ENCODE measurements at places on chromosomes 3 and 15.

- no peak for DNase-seq
These were observed 642.0 kb upstream of the KCNMB2 start for GRCh38 chr3:177894081-177894728.

DNA sequence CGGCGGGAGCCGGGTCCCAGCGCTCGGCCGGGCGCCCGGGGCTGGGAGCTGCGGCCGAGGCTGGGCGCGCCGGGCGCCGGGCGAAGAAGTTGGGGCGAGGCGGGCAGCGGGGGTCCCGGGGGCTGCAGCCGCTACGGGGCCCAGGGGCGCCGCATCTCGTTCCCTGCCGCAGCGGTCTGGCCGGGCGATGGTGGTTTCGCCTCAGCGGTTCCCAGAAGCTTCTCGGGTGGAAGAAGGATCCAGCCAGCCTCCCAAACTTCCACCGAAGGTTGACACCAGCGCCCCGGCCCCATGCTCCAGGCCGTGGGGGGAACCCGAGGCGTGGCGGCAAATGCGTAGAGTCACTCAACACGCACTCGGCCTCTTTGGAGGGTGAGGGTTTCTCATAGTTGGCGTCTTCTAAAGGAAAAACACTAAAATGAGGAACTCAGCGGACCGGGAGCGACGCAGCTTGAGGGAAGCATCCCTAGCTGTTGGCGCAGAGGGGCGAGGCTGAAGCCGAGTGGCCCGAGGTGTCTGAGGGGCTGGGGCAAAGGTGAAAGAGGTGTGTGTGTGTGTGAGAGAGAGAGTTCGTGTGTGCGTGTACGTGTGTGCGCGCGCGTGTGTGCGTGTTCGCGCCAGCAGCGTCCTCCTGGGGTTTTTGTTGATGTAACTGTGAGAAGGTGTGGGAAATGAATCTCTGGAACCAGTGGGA is 940 bp downstream of the BOC start:
- no peak for DNase-seq

GRCh38 chr3:14519406-14519805 is 20.7 kb downstream of the GRIP2 start:
- no peak for DNase-seq

GRCh38 chr15:88139936-88140335 is 116.6 kb downstream of the NTRK3 start:
- no peak for DNase-seq

DNA sequence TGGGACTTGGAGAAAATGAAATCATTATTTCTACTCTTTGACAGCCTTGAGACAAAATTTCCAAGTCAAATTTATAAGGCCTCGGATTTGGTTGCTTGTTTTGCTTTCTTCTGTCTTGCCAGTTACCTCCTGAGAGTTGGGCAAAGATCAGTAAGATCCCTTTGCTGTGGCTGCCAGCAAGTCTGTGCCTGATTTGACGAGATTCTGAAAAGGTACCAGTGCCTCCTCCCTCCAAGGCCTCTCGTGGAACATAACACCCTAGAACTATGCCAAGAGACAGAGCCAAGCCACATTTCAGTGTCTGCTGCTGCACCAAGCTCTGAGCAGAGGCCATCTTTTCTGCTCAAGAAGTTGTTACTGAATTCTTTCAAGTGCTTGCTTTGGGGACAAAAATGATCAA is 61.0 kb downstream of the GTPBP8 start:
- no peak for DNase-seq

DNA sequence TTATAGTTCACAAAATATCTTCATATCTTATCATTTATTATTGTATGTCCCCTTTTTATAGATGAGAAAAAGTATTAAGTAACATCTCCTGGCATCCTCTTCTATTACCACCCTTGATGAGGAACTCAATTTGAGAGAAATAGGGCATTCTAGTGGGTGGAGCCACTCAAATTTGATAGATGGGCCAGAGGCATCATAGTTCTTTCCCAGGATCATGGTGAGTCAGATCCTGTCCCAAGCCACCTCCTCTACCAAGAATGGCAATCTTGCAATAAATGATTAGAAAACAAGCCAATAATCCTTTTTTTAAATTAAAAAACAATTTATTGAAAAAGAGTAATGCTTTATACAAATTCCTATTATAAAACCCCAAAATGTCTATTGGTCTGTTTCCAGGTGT is 16.8 kb downstream of the CLDN1 start:
- no peak for DNase-seq

- DNase-seq = no peak
These were observed 46.1 kb downstream of the ZFAND6 start for GRCh38 chr15:80105595-80105994.

DNA sequence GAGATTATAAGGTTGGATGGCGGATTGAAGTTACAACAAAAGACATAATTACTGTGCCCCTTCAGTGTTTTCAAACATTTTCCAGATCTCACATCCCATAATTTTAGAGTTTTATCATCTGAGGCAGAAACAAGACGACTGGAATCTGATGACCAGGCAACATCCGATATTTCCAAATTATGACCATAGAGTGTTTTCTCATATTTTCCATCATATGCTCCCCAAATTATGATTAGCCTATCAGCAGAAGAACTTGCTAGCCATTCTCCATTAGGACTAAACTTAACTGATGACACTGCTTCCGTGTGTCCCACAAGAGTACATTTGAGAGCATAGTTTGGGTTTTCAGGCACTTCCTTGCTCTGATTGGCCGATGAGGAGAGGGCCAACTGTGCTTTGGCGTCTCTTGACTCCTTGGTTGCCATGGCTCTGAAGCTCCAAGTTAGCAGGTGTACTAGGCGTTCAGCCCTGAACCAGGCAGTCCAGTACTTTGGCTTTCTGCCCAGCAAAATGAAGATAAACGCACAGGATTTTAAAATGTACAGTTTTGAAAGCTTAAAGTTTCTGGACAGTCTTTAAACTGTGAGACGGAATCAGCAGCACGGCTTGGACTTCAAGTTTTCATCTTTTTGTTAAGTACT is 638 bp downstream of the WDR5B start:
- DNase-seq = peak; percentile 24

GRCh38 chr3:169432708-169433432 is 230.6 kb downstream of the MECOM start:
- no peak for DNase-seq

- DNase-seq = no peak
These were observed 30.0 kb downstream of the ST6GAL1 start for GRCh38 chr3:186960347-186960746.

- no peak for DNase-seq
These were observed 59.2 kb downstream of the KLHL6 start for GRCh38 chr3:183496311-183496710.

GRCh38 chr3:194294199-194294894 is 56.8 kb downstream of the CPN2 start:
- DNase-seq = no peak

DNA sequence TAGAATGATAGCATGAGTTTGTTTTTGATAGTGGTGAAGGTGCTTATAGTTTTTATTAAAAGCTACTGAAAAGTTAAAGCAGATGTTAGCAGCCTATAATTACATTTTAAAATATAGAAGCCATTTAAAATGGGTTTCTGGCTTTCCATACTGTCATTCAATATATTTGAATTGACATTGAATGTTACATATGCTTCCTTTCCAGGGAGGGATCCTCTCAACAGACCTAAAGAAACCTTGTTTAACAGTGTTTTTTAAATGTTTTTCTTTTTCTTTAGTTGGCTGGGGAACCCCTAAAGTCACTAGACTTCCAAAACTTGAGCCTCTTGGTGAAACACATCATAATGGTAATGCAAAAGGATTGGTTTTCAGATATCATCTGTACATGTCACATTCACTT is 12.2 kb downstream of the DHFR2 start:
- DNase-seq = no peak

- no peak for DNase-seq
These were observed 26.9 kb downstream of the PDIA5 start for GRCh38 chr3:123093696-123094095.

DNA sequence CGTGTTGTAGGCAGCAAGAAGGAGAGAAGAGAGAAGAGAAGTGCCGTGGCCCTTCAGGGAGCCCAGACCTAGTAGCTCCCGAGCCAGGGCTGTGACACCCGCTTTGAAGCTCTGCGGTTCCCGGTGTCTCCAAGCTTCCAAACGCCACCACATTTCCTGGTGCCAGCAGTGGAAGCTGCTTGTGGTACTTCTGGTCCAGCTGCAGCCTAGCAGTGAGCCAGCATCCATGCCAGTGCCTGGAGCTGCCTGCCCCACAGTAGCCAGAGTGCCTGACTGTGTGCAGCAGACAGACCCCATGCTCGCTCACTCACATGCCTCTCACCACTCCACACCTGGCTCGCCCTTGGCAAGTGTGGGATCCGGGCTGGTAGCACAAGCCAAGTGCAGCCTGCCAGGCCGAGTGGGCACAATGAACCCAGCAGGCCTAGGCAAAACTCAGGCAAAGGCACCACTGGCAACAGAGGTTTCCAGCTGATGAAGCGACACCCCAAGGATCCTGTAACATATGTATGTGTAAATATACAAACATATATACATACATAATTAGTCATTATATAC is 85.8 kb downstream of the SERPINI1 start:
- DNase-seq = no peak

GRCh38 chr15:57312318-57313133 is 63.8 kb upstream of the CGNL1 start:
- no peak for DNase-seq

DNA sequence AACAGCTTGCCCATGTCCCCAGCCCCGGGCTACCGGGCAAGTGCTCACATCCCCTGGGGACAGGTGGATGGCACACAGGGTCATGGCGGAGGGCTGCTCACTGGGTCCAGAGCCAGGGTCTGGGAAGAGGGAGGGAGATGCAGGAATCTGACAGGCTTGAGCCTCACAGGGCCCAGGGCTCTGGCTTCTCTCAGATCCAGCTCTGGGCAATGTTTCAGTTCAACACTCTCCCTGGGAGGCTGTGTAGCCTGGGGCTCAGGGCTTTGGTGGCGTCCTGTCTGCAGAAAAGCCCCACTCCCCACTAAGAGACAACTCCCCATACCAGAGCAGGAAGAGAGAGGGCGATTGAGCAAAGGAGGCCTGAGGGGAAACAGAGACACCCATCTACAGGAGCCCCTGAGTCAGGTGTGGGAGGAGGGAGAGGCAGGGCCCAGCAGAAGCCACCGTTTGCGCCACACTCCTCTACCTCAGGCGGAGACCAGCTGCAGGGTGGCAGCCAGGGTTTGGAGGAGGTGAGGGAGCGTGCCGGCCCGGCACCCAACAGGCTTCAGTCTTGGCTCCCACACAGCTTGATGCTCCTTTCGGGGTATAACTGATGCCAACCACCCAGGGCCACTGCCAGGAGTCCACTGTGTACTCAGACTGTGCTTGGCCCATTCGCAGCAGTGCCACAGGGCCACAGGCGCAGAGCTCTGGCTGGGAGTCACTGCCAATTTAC is 16.8 kb upstream of the SRP14 start:
- DNase-seq = no peak

- DNase-seq = no peak
These were observed 567.3 kb upstream of the LMCD1 start for GRCh38 chr3:7934362-7934761.

DNA sequence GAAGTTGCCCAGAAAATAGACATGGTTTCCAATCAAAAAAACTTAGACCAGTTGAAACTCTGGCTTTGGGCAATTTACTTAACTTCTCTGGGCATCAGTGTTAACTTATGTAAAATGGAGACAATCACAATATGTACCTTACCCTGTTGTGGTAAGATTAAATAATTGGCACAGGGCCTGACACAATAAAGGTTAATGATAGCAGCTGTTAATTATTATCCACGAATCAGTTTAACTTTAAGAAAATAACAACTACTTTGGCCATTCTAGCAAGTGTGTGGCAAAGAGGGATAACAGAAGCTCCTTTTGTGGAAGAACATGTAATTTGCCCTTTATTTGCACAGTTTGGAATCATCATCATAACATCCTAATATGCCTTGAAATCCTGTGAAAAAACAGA is 787.6 kb downstream of the FHIT start:
- no peak for DNase-seq

GRCh38 chr3:37377670-37378069 is 203.3 kb upstream of the LRRFIP2 start:
- no peak for DNase-seq

DNA sequence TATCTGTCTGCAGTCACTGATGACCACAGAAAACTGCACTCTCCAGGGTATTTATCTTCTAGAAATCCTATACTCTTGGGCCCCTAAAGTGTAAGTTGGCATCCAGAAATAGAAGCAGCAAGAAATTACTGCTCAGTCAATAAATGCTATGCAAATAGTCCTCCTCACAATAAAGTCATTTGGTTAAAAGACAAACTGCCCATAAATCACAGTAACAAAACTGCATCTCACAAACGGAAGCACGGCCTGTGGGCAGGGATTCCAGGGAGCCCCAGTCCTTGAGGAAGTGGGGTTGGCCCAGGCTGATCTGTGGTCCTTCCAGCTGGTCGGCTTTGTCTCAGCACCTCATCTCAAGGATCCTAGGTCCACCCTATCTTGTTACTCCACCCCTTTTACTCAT is 29.7 kb upstream of the SPATA12 start:
- no peak for DNase-seq

- no peak for DNase-seq
These were observed 5.8 kb upstream of the TGFBR2 start for GRCh38 chr3:30600572-30600971.

- DNase-seq = no peak
These were observed 4.0 kb downstream of the CYP8B1 start for GRCh38 chr3:42871592-42872196.

DNA sequence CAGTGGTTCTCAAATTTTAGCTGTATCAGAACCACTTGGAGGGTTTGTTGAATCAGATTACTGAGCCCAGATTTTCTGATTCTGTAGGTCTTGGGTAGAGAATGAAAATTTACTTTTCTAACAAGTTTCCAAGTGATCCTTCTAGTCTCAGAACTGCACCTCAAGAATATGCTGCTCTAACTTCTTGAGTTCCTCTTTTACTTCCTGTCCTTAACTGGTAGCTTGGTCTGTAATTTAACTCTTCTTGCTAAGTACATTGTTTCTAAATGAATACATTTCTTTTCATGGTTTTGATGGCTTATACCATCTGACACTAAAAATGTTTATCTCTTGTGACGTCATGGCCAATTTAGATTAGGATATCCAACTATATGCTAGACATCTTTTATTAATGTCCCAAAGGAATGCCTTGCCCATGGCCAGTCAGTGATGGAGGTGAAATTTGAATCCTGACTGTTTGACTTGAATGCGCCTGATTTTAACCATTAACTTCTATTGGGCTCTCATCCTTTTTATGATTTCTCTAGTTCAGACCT is 262.6 kb upstream of the NAALADL2 start:
- no peak for DNase-seq

- DNase-seq = no peak
These were observed 63.4 kb downstream of the GHSR start for GRCh38 chr3:172384836-172385235.

All from activated CD4-positive, alpha-beta T cell treated with anti-CD3 and anti-CD28 coated beads, Interleukin-2, amount 50 U/mL, for 4 hours (primary cell).